SJSA1 (cell line): ENCODE measurements at places on chromosomes 1 and 21. TPM values are rescaled to one million over a fixed set of nuclear protein-coding genes. Genes with fewer than 3 reads are reported as not detected.
A peak's percentile ranks its signal among the peaks of the same experiment; 100 is the strongest.

Gene FCRLB
- 1.3 and 2.7 TPM in 2 replicates for total RNA-seq

Gene ZBTB7B
- total RNA-seq, result 15.3 and 24.5 TPM in 2 replicates

Gene SPRR2A
- not detected in 2 replicates for total RNA-seq

Gene DMBX1
- total RNA-seq, result not detected in 2 replicates

Gene TRIM45
- total RNA-seq, result 1.6 and 2.3 TPM in 2 replicates

Gene ITLN2
- total RNA-seq, result not detected in 2 replicates

Gene C1orf74
- total RNA-seq, result 3.5 and 4.1 TPM in 2 replicates

Gene ARHGEF16
- total RNA-seq, result 34.9 and 46.6 TPM in 2 replicates

Gene TP73
- 2.2 and 3.4 TPM in 2 replicates for total RNA-seq

DNA sequence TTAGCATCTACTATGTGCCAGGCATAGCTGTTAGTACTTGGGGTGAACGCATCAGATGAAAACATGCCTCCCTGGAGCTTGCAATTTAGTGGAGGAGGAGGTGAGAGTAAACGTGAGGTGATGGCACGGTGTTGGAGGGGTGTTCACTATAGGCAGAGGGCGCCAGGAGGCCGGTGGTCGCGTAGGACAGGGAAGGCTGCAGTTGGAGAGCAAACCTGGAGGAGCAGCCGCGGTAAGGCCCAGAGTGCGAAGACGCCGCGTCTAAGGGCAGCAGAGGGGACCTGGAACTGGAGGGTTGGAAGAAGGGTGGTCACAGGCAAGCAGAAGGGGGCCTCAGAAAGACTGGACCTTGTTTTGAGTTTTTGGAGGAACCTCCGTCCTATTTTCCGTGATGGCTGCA, 30.2 kb upstream of the TRIM17 start:
- 0 out of 2 replicates have a peak, but pooled peaks cover 3% of the 10 kb centered on the region for H3K4me1 ChIP-seq
- peaks cover 35% of the 10 kb centered on the region for H3K27me3 ChIP-seq
- DNase-seq, result no peak
- no peak overlapping the region for H3K27ac ChIP-seq

GRCh38 chr1:14466006-14466405, 132.5 kb upstream of the KAZN start:
- no peaks in the 10 kb centered on the region for H3K36me3 ChIP-seq
- no peak overlapping the region for H3K27ac ChIP-seq
- H3K4me3 ChIP-seq, result no peak overlapping the region
- H3K27me3 ChIP-seq, result no peaks in the 10 kb centered on the region

- no peak overlapping the region for H3K4me3 ChIP-seq
- H3K36me3 ChIP-seq, result peaks cover 3% of the 10 kb centered on the region; the same call in 1 of the 2 replicates
- no peaks in the 10 kb centered on the region for H3K27me3 ChIP-seq
Measured at GRCh38 chr1:67836769-67837168, 3.5 kb upstream of the GNG12 start.

DNA sequence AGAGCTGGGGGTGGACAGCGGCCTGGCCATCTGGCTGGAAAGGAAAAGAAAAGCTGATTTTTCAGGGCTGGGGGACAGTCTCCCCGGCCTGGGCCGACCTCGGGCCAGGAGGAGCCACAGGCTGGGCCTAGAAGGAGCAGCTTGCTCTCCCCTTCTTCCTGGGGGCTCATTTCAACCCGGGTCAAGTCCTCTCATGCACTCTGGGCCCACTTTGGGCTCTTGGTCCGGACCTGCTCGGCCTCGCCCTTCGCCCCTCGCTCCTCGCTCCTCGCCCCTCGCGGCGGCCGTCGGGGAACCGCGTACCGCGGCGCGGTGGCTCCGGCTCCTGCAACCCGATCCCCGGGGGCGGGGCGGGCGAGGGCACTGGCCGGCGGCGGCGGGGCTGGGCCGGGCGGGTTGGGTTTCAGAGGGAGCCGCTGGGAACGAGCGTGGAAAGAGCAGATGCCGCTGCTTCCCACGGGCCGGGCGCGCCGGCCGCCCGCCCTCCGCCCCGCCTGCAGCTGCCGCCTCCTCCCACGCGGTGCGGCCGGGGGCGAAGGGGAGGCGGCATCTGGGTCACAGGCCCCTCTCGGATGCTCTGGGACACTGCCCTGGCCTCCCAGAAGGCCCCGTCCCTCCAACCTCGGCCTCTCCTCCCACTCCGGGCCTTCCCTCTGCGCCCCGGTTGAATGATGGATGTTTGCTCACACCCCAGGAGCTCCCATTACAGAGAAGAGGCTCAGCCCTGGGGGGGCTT, 6.6 kb downstream of the HEYL start:
- H3K4me3 ChIP-seq, result no peak overlapping the region
- H3K4me1 ChIP-seq, result peaks cover 39% of the 10 kb centered on the region
- no peaks in the 10 kb centered on the region for H3K27me3 ChIP-seq
- H3K27ac ChIP-seq, result no peak overlapping the region

- H3K27me3 ChIP-seq, result no peaks in the 10 kb centered on the region
- peak; percentile 66 for DNase-seq
- H3K27ac ChIP-seq, result peak overlapping the region; percentile 33; the same call in 1 of the 2 replicates
- H3K36me3 ChIP-seq, result no peaks in the 10 kb centered on the region
- no peak overlapping the region for H3K4me3 ChIP-seq
Measured at GRCh38 chr1:59057211-59057694, 239.6 kb upstream of the FGGY start.

DNA sequence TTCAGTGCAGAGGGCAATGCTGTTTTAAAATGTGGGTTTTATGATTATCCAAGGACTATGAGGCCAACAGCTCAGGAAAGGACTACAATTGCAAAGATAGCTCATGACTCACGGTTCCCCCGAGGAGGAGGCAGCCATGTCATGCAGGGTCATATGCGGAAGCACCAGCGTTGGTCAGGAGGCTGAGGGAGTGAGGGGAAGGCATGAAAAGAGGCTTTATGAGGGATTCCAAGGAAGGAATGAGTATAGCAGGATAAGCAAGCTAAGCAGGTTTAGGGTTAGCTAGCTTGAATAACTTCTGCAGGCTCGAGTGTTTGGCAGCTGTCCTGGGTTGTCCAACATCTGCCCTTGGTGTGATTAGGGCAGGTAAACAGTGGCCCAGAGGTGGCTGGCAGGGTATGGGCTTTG, 495.1 kb downstream of the SETD4 start:
- H3K27ac ChIP-seq, result peak overlapping the region; percentile 78
- H3K36me3 ChIP-seq, result no peaks in the 10 kb centered on the region
- H3K4me1 ChIP-seq, result peaks cover 41% of the 10 kb centered on the region
- H3K27me3 ChIP-seq, result no peaks in the 10 kb centered on the region

DNA sequence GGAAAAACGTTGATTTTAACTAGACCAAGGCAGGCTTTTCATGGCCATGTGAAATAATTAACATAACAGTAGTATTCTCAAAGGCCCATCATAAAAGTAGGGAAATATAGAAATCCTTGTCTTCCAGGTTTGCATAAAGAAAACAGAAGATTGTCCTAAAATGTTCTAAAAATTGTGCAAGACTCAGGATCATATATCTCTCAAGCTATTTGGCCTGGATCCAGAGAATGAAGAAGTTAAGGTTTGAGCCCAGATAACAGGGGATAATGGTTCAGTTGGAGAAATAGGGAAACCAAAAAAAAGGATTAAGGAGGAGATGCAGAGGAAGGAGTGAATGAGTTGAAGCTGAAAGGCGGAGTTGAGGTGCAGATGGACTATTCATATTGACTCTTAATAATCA, 555.5 kb upstream of the NR5A2 start:
- H3K27ac ChIP-seq, result no peak overlapping the region
- H3K36me3 ChIP-seq, result no peaks in the 10 kb centered on the region
- no peak overlapping the region for H3K4me3 ChIP-seq
- no peaks in the 10 kb centered on the region for H3K27me3 ChIP-seq

GRCh38 chr1:112143871-112144441, 154.5 kb upstream of the KCND3 start:
- no peak overlapping the region for H3K27ac ChIP-seq
- H3K4me1 ChIP-seq, result no peaks in the 10 kb centered on the region
- H3K4me3 ChIP-seq, result no peak overlapping the region
- no peaks in the 10 kb centered on the region; the same call in 1 of the 2 replicates for H3K27me3 ChIP-seq

DNA sequence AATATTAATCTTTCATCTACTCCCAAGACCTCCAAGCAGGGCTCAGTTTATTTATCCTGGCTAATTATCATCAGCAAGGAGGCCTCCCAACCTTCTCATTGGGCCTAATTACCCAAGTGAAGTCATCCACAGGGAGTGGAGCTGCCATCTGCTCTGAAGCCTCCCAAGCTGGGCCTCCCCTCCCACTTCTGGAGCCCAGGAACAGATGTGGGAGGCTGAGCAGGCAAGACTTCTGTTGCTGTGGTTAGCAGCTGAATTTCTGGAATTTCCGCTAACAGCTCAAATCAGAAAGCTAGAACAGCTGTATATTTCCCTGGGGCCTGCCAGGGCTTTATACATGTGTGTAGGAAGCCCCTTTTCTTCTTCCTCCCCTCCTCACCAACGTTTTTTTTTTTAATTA, 127.5 kb downstream of the UCK2 start:
- no peak for DNase-seq
- no peaks in the 10 kb centered on the region for H3K4me1 ChIP-seq
- H3K27ac ChIP-seq, result no peak overlapping the region
- H3K27me3 ChIP-seq, result no peaks in the 10 kb centered on the region
- H3K36me3 ChIP-seq, result no peaks in the 10 kb centered on the region
- no peak overlapping the region for H3K4me3 ChIP-seq

DNA sequence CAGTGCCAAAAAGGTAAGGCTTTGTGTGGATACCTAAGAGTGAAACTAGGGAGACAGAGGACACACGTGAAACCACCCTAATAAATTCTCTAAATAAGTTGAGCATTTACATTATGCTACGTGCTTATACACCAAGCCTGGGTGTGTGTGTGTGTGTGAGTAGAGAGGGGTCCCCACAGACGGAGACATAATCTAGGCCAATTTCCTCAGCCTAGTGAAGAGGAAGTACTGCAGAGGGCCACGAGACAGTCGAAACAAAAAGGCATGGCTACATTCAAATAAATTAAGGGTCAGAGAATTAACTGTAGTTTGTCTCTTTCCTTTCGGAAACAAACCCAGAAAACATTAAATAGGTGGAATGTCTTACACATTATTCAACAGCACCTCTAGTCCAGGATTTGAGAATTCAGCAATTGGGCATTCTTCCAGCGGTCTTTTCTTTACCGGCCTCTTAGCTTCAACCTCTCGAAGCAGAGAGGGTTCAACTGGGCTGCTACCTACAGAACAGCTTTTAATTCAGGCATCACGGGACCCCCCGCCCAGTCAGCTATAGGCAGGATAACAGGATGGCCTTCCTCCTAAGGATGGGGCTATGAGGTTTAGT, 75.0 kb downstream of the DESI2 start:
- DNase-seq, result no peak
- H3K27me3 ChIP-seq, result no peaks in the 10 kb centered on the region
- H3K4me1 ChIP-seq, result peaks cover 8% of the 10 kb centered on the region

GRCh38 chr1:221430152-221430960, 311.5 kb downstream of the DUSP10 start:
- no peak overlapping the region for H3K4me3 ChIP-seq
- DNase-seq, result peak; percentile 92
- no peaks in the 10 kb centered on the region for H3K27me3 ChIP-seq
- H3K36me3 ChIP-seq, result no peaks in the 10 kb centered on the region

GRCh38 chr1:53304527-53304926, 23.3 kb downstream of the LRP8 start:
- H3K4me3 ChIP-seq, result no peak overlapping the region
- no peaks in the 10 kb centered on the region for H3K27me3 ChIP-seq
- no peak overlapping the region for H3K27ac ChIP-seq
- no peak for DNase-seq

DNA sequence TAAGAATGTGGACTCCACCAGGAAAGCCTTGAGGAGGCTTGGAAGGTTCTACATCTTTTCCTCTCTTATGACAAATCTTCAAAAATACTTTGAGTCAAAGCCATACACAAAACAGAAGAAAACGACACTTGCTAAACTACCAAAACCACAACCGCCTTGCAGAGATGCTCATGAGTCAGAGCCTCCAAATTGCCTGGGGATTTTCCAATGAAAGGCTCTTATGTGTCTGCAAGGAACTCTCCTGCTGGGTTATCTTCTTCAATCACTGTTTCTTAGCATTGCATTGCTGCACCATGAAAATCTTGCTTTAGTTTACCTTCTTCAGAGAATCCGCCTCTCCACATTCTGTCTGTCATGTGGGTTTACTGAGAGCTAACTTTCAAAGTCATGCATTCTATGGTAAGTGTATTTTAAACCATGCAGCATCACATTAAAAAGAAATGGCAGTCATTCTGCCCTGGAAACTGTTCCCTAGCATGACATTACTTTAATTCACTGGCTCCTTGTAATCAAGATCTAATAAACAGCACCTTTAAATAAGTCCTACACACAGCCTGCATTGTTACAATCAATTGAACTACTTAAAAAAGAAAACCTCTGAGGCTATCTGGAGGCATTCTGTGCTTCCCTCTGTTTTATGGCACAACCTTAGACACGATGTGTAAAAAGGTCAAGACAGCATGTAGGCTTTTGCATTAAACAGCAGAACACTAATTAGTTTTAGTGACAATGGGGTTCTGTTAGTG, 210.0 kb upstream of the FOXD3 start:
- H3K4me3 ChIP-seq, result no peak overlapping the region
- DNase-seq, result peak; percentile 41
- H3K27me3 ChIP-seq, result peaks cover 4% of the 10 kb centered on the region; the same call in 1 of the 2 replicates
- no peaks in the 10 kb centered on the region for H3K36me3 ChIP-seq
- H3K4me1 ChIP-seq, result peaks cover 13% of the 10 kb centered on the region
- H3K27ac ChIP-seq, result no peak overlapping the region

DNA sequence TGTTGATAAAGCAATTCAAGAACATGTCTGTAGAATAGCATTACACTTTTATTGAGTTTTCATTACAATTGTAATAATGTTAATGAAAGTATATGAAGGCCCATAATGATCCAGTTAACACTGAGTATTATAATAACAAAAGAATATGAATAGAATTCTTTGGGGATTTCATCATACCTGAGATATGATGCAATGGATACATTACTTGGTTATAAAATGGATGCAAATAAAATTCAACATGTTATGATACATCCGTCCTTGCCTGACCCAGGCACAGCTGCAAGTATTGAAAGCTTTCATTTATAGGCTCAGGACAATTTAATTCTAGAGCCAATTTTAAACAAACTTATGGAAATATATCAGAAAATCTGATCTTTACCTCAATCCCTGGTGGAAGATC, 8.2 kb upstream of the KCNA3 start:
- no peak for DNase-seq
- H3K36me3 ChIP-seq, result no peaks in the 10 kb centered on the region
- H3K4me1 ChIP-seq, result no peaks in the 10 kb centered on the region
- no peaks in the 10 kb centered on the region; the same call in none of the 2 replicates for H3K27me3 ChIP-seq

GRCh38 chr1:67898033-67898726, 64.9 kb upstream of the GNG12 start:
- no peak overlapping the region for H3K27ac ChIP-seq
- no peak overlapping the region for H3K4me3 ChIP-seq
- peaks cover 15% of the 10 kb centered on the region for H3K4me1 ChIP-seq

DNA sequence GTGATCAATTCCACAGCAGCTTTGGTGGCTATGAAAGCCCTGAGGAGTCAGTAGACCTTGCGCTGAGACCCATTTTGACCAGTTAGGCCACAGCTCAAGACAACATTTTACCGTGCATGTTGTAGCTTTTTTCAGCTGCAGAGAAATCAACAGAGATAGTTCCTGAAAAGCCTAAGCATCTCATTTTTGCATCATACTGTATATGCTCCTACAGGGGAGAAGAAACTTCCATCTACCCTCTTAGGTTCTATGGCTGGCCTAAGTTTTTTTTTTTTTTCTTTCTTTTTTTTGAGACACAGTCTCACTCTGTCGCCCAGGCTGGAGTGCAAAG, 24.8 kb upstream of the EYA3 start:
- no peak for DNase-seq
- peak overlapping the region; percentile 15; the same call in 1 of the 2 replicates for H3K27ac ChIP-seq
- no peaks in the 10 kb centered on the region for H3K27me3 ChIP-seq
- peaks cover 26% of the 10 kb centered on the region for H3K4me1 ChIP-seq
- H3K4me3 ChIP-seq, result no peak overlapping the region
- H3K36me3 ChIP-seq, result no peaks in the 10 kb centered on the region
